ENCODE measurements at places on chromosomes 3 and 15. TPM values are rescaled to one million over a fixed set of nuclear protein-coding genes. Genes with fewer than 3 reads are reported as not detected.

SI gene
- not detected for total RNA-seq

DNA sequence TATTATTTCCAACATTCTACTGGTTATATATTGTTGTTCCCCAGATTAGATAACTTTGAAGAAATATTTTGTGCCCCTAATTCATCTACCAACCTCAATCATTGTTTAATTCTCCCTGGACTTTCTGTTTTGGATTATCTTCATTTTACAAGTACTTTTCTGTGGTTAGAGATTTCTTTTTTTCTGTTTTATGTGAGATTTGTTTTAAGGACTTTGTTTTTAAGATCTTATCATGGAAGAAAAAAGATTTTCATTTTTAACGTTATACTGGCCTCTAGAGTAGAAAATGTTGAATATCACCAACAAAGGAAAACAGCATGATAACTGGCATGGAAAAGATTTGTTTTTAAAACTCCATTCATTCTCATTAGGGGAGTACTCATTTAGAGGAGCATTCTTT, 210.9 kb upstream of the KCNMB2 start:
- no peak for DNase-seq

- DNase-seq = no peak
Measured at GRCh38 chr3:176757429-176757828, 439.9 kb downstream of the TBL1XR1 start.

GRCh38 chr3:11719406-11720303, 75.9 kb upstream of the VGLL4 start:
- peak; percentile 93 for DNase-seq

- peak; percentile 55 for DNase-seq
Measured at GRCh38 chr3:63228677-63229076, 49.4 kb upstream of the SYNPR start.

DNA sequence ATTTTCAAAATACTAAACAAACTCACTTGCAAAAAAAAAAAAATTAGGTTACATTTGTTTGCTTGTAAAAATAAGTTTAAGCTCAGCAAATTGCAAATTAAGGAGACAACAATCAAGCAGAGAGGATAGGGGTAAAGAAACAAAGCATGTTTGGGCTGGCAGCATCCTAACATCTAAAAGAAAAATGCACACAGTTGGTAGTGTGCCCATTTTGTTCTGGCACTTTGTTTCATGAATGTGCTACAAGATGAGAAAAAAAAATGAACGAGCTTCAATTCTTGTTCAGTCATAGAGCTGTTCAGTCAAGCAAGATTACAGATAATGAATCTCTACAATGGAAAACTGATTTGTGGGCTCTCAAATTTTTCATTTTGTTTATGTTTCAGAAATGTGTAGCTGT, 17.7 kb upstream of the ZBBX start:
- DNase-seq = no peak

ZCWPW2 gene
- total RNA-seq = 0.31 TPM

GRCh38 chr15:40217166-40217824, 21.6 kb upstream of the PAK6 start:
- DNase-seq = no peak

GRCh38 chr3:100046986-100047385, 67.3 kb downstream of the FILIP1L start:
- DNase-seq = no peak

- no peak for DNase-seq
Measured at GRCh38 chr3:157515398-157515797, 12.2 kb upstream of the VEPH1 start.

PPP1R14D gene
- not detected for total RNA-seq

GRIP2 gene
- total RNA-seq = 3.2 TPM

DNA sequence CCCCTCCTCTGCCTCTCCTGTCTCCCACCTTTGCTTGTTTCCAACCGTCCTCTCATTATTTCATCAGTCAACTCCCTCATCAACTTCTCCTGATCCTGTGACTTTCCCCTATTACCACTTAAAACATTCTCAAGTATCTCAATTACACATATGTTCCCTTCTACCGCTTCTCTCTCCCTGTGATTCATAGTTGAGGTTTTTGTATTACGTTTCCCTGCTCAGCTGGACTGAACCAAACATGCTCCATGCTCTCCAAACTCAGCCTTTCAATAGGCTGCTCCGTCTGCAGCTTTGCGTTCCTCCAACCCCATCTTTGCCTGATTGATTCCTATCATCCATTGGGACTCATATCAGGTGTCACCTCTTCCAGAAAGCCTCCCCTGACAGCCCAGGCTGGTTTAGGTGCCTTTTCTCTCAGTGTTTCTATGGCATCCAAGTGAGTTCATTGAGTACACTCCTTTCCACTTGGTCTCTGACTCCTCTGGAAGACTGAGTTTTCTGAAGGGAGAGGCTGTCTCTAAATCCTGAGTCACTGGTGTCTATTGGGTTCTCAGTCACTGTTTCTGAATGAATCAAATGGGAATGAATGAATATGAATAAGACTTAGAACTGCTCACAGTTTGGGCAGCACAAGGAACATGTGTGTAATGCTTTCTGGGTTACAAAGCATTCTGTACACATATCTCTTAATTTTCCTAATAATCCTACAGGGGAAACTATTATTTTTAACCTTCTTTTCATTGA, 56.4 kb downstream of the PLD1 start:
- no peak for DNase-seq

DNA sequence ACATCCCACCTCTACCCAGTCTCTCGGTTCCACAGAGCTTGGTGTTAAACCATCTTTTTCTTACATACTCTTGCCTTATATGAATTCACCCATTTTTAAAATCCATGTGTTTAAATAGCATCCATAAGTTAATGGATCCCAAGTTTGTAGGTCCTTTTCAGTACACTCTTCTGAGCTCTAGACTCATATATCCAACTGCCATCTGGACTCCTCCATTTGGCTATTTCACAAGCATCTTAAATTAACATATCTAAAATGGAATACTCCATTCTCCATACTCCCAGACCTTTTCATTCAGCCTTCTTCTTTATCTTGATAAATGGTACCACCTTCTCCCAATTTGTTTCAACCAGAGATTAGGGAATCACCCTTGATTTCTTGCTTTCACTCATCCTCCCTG, 113.4 kb downstream of the CHST2 start:
- no peak for DNase-seq

COL7A1 gene
- total RNA-seq = 22.9 TPM

AAGAB gene
- 41.9 TPM for total RNA-seq

DNA sequence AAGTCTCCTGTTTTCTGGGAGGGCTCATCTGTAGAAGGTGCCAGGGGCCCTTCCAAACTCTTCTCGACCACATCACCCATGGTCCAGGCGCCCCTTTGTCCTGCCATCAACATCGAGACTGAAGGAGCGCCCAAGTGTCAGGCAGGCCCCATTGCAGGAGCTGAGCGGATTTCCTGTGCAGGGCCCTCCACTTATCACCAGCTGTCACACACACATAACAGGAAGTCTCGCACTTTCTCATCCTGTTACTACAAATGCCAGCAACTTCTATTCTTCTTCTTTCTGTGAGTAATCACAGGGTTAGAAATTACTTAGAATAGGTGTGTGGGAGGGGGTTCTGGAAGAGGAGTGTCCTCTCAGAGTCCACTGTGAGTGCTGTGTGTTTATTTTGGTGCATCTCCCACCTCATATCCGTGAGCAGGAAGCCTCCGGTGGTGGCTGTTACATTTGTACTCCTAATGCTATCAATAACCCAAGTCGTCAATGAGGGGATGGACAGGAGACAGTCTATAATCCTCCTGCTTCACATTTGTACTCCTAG, at the start of gene KLHL6:
TSS of gene KLHL6 (minus strand) at position 166 of the 541 bp plus-strand sequence. CDS start at position 113, 53 bp downstream.
- DNase-seq = no peak

DNA sequence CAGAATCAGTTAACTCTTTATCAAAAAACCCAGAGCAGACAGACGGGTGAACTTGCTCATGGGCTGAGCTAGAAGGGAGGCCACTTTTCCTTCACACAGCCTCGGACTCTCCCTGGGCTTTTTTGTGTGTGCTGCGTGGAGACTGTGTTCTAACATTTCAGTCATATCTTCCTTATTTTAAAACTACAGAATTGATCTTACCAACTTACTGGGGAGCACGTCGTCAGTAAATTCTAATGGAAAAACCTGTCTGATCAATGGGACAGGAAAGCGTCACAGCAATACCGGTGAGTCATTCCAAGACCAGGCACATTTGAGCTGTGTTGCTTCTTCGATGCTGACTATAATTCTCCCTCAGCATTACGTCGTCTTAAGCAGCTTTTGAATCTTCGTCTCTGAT, 145.1 kb downstream of the LPP start:
- DNase-seq = no peak

- DNase-seq = no peak
Measured at GRCh38 chr15:60853109-60853508, 374.2 kb upstream of the ICE2 start.

DNA sequence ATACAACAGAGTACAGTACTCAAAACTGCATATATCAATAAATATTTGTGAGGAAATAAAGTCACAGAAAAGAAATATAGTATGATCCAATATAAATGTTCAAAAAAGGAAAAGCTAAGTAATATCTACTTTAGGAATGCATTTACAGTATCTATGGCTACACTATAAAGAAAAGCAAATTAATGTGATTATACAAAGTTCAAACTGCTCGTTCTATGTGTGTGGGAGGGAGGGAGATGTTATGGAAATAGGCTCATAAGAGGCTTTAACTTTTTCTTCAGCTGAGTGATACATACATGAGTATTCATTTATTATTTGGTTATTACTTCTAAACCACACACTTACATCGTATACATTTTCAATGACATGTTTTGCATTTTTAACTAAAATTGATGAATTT, 377.7 kb upstream of the AGTR1 start:
- no peak for DNase-seq

GRCh38 chr3:80233576-80233975, 465.8 kb upstream of the ROBO1 start:
- no peak for DNase-seq

ZIC4 gene
- total RNA-seq = not detected

DNA sequence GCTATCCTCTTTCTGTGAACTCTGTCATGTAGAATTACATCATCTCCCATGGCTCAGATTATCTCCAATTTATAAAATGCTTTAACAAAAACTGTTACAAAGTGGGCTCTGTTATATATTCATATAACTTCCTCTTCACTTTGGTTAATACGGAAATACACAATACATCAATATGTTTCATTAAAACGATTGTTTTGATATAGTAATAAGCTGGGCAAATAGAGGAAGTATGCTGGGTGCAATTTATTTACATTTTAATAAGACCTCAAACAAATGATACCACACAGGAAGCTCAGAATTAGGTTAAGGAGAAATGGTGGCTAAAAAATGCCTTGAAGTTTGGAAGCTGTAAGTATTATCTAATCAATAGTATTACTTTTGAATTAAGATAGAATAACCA, 331.0 kb downstream of the ZBTB20 start:
- no peak for DNase-seq

DNA sequence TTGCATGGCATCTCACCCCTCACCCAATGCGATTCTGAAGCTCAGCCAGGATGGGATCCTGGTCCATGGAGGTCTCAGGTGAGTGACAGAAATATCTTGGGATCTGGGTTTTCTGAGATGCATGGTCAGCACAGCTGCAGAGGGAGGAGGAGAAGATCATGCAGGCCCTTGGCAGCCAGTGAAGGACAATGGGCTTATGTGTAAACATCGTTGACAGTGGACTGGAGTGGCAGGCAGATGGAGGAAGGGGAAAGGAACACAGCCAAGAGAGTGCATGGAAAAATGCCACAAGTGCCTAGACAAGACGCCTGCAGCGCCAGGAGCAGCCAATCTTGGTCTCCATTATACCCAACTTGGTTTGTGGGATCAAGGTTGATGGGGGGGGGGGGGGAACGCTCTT, 347.9 kb downstream of the MCTP2 start:
- no peak for DNase-seq

FANCD2 gene
- total RNA-seq = 67.8 TPM

- DNase-seq = no peak
Measured at GRCh38 chr3:143529018-143529478, 319.2 kb downstream of the SLC9A9 start.

DNA sequence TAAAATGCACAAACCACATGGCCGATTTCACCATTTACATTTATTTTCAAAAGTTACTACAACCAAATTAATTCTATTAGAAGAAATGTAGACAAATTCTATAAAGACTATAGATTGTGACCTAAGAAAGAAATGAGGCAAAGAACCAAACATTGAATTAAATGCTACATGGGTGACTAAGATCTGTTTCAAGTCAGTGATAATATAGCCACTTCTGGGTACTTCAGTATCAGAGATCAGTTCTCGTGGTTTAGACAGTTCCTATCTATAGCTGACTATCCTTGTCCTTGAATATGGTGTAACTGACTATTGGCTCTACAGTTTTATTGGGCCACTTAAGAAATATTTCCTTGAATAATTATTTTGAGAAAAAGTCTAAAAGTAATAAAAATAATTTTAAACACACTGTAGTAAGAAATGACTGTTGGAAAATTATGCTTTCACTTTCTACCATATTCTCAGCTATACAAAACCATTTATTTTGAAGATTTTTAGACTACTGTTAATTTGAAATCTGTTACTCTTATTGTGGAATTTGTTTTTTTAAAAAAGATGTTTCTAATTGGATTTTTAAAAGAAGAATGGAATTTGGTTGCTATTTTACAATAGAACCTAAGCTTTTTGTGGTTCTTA, 14.1 kb downstream of the KCNMB3 start:
- DNase-seq = no peak

GRCh38 chr3:72803573-72803972, 44.7 kb downstream of the SHQ1 start:
- DNase-seq = no peak

- DNase-seq = no peak
Measured at GRCh38 chr3:66642019-66642418, 141.2 kb upstream of the LRIG1 start.

GRCh38 chr3:55180936-55181535, 253.2 kb upstream of the LRTM1 start:
- no peak for DNase-seq

GOLGA6L24 gene
- total RNA-seq = not detected

DNA sequence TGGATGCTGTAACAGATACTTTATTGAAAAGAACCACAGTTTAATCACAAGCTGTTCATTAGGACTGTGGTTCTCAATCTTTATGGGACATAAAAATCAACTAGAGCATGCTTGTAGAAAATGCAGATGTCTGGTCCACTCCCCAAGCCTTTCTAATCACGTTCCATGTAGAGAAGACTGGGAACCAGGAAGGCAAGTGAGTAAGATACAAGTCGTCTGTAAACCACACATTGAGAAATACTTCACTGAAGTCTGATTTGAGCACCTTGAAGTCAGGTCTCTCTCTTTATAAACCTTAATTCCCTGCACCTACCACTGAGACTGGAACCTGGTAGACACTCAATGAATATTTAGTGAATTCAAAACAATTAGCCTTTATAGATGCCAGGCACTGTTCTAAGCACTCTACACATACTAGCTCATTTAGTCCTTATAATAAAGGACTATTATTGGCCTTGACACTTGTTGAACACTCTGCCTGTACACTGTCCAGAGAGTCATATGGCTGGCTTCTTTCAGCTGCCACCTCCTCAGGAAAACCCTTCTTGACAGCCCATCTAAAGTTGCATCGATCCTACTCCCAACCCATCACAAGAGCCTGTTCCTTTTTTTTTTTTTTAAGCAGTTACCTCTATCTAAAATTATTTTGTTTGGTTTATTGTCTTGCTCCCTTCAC, 59.0 kb upstream of the CMSS1 start:
- DNase-seq = no peak

GRCh38 chr3:148682997-148683396, 14.7 kb upstream of the AGTR1 start:
- no peak for DNase-seq
